ENCODE measurements at places on chromosomes 1 and 21.
A peak's percentile ranks its signal among the peaks of the same experiment; 100 is the strongest.

GRCh38 chr21:45517249-45518065, 24.8 kb downstream of the SLC19A1 start:
- no peak for DNase-seq

DNA sequence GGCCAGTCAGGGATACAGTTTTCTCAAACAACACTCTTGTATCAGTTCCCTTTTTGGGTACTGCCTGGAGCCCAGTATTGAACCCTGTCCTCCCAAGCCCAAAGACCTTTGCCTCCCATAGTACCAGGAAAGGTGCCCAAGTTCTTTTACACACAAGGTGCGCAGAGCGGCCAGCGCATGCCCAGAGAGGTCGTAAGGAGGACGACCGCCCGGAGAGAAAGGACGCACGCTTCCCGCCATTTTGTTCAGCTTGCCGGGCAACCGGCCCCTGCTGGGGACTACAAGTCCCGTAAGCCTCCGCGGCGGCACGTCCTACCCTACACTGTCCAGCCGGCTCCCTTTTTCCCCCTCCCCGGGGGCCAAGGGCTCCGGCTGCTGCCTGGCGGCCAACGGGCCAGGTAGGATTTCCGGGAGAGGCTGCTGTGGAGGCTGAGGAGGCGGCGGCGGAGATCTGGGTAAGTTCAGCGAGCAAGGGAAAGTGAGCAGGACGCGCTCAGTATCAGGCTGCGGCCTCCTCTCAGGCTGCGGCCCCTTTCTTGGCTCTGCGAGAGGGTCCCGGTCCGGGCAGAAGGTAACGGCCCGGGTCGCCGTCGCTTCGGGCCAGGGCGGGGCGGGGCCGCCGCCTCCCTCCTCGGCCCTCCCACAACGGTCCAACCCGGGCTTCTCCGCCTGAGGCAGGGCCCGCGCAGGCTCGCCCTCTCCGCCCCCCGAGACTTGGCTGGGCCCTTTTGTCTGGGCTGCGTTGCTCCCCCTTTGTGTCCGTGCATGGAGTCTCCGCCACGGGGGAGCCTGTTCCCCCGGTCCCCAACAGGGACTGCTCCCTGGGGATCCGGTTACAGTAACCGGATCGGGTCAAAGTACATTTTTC, at the start of gene PHACTR4:
PHACTR4 (plus strand) TSS at position 370 of the 868 bp plus-strand sequence. CDS start 37,708 bp downstream, outside the sequence.
- peak; percentile 90 for DNase-seq

- DNase-seq: no peak
Observed at GRCh38 chr1:74453277-74453676, 59.1 kb downstream of the LRRC53 start.

- DNase-seq: no peak
Observed at GRCh38 chr1:196513821-196514220, 94.4 kb downstream of the KCNT2 start.

DNA sequence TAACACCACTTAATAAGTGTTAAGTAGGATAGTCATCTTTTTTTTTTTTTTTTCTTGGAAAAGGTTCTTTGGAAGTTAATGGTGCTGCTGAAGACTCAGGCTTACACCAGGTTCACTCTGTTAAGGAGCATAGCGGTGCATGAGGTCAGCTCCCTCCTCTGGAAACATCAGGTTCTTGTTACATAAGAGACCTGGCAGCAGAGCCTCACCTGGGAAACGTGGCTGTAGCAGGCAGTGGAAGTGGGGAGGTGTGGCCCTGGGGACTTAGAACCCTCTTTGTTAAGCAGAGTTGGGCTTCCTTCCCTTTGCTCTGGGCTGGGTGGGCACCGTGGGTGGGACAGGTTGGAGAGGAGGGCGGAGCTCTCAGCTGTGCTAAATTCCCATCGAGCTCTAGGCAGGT, 104.1 kb downstream of the CNIH3 start:
- no peak for DNase-seq

GRCh38 chr1:20446796-20447195, 39.2 kb downstream of the CAMK2N1 start:
- DNase-seq: no peak

GRCh38 chr1:154095456-154096060, 59.3 kb downstream of the NUP210L start:
- DNase-seq: no peak

DNA sequence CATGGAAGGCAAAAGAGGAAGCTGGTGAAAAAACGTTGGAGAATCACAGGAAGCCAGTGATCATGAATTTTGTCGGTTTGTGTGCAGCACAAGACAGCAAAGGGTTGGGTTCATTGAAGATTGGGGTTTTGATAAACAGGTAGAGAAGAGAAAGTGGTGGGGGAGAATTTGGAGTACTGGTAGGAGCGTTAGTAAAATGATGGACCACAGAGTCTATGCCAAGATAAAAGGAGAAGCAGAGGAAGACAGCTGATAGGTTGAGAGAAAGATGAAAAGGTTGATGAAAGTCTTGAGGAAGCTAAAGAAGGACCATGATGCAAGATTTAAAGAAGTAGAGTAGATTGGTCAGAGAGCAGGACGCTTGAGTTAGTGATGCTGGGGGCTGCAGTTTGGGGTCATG, 156.8 kb upstream of the POU3F1 start:
- DNase-seq: no peak

DNA sequence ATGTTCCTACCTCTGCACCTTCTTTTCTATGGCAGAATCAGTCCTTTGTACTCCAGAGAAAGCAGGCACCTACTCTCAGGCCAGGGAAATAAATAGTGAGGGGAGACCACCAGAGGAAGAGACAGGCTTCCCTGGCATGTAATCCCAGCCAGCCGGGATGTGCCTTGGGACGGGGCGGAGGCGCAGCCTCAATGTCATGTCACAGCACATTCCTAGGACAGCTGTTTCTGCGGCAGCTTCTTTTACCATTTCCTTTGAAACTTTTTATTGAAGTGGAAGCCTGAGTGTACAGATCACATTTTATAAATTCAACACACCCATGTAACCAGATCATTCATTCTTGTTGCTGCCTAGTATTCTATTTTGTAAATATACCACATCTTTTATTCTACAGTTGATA, 67.9 kb upstream of the ZNF326 start:
- no peak for DNase-seq

DNA sequence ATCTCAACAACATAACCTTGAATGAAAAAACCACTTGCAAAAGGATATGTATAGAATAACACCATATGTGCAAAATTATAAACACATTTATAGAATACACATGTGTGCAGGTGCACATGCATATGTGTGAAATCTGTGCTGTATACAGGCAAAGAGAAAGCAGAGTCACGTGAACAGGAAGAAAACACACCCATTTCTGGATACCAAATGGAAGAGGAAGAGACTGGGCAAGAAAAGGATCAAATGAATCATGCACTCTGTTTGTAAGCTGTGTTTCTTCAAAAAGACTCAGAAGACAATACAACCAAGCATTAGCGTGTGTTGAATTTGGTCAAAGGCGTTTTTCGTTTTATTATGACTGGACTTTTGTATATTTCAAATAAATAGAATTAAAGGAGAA, 111.3 kb upstream of the ERG start:
- DNase-seq: no peak

DNA sequence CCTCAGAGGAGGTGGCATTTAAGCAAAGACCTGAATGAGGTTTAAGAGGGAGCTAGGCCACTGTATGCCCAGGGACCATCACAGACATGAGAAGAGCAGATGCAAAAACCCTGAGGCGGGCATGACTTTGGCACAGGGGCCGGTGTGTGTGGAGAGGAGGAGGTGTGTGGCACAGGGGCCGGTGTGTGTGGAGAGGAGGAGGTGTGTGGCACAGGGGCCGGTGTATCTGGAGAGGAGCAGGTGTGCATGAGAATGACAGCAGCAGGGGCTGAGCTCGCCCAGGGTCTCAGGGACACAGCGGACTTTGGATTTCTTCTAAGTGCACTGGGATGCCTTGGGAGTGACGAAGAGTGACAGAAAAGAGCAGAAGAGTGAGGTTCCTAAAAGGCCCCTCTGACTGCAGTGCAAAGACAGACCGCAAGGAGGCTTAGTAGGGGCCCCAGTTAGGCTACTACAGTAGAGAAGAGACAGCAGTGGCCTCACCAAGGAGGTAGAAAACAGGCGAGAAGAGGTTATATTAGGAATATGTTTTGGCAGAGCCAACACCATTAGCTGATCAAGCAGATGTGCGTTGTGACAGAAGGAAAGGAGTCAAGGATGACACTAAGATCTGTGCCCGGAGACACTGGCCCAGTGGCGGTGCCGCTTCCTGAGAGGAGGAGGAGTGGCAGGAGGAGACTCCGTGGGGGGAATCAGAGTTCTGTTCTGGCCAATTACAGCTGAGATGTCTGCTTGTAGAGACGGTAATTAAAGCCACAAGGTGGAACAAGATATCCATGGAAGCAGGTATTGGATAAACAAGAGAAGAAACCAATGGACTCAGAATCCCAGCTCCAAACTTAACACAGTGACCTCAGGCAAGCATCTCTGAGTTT, 18.4 kb downstream of the ZBTB17 start:
- no peak for DNase-seq

DNA sequence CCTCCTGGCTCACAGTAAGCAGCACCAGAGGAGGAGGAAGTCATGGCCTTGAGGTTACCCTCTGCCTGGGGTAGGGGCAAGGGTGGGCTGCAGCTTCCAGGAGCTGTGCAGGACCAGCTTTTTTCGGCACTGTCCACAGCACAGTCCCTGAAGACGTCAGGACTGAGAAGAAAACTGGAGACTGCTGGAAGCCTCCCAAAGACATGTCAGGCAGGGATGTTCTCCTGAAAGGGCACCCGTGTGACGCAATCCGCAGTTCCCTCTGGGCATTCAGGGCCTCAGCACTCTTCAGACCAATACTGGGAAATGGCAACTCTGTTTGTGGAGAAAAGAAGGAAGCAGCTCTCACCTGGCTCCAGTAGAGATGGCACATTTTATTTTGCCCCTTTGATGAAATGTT, 64.8 kb upstream of the TENT5C start:
- DNase-seq: no peak

GRCh38 chr1:35539824-35540261, 17.4 kb downstream of the KIAA0319L start:
- DNase-seq: no peak

DNA sequence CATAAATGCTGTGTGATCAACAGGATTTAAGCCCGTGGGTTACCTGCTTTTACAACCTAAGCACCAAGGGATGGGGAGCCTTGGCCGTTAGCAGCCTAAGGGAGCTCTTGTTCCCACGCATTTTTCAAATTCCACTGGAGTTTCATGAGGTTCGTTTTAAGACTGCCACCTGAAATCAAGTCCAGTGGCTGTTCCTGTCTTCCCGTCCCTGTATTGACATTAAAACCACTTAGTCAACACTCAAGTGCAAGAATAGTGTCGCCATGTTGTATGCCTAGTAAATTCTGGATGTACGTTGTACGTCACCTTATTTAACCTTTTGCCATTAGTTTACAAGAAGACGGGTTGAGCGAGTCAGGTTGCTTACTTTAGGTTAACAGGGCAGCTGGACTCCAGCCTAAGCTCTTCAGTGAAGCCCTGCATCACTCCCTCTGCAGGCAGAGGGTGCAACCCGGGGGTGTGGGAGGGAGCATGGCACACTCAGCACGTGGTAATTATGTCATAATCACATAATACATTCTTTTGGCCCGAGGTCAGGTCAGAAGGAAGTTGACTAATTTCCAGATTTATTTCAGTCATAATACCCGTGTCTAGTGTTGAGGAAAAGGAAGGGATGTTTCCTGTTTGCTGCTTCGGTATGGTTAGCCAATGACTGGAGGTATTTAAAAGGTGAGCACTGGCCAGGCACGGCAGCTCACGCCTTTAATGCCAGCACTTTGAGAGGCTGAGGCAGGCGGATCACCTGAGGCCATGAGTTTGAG, 42.5 kb downstream of the CNST start:
- no peak for DNase-seq

- no peak for DNase-seq
Observed at GRCh38 chr1:12630946-12631530, 12.8 kb upstream of the AADACL4 start.

DNA sequence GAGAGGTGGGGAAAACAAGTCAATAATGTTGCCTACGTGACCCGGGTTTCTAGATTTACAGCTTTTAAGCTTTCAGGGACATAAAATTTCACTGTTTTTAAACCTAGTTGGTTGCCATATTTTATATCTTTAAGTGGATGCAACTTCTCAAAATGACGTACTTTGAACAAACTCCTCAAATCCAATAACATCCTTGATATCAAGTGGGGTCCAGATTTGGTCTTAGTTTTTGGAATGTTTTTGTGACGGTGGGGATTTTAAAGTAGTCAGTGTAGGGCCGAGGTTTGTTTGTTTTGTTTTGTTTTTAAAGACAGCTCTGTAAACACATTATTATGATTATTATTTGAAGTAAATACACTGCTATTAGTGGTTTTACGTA, 453 bp downstream of the CDKN2C start:
- DNase-seq: no peak

DNA sequence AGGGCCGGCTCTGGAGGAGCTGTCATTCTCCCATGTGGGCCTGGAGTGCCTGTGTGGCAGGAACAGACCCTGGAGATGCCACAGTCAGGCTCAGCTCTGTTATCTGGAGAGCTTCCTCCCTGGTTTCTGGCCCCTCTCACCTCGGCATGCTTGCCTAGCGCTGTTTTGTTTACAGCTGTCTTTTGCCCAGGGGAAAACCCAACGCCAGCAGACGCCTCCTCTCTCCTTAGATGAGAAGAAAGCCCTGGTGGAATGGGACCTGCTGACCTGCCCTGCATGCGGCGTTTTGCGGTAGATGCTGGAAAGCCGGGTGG, 104.9 kb downstream of the CRYAA start:
- DNase-seq: no peak

DNA sequence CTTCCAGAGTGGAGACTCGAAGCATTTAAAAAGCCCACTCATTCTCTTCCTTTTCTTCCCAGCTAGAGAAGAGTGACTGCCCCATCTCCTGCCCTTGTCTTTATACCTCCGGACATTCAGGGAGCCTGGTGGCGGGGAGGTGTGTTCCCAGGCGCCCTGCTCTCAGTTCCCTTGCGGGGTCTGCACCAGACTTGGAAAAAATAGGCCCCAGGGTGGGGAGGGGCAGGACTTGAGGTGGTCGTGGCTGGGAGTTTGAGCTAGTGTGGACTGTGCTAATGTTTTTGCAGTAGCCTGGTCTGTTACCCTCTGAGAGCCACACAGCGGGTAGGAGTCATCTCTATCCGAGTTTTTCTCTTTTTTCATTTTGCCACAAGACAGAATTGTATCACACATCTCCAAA, 139.1 kb downstream of the PEX14 start:
- DNase-seq: peak; percentile 38

DNA sequence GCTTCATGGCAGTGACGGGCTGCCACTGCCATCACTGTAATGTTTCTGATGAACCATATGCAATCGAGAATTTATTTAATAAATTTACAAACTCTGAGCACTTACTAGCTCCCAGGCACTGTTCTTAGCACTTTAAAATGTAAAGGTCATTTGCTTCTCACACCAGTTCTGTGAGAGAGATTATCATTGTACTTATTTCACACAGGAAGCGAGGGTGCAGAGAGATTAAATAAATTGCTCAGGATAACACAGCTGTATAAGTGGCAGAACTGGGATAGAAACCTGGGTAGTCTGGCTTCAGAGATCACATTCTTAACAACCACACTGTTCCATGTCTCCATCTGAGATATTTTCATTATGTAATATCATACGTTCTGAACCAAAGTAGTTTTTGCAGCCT, 119.9 kb downstream of the MAST2 start:
- no peak for DNase-seq

GRCh38 chr1:7299994-7300393, 471.1 kb upstream of the VAMP3 start:
- DNase-seq: no peak

- no peak for DNase-seq
Observed at GRCh38 chr21:44443291-44443890, 11.9 kb upstream of the LRRC3 start.

- DNase-seq: no peak
Observed at GRCh38 chr1:235017719-235018118, 110.9 kb downstream of the TOMM20 start.
